ENCODE measurements at places on chromosomes 13 and 19.

DNA sequence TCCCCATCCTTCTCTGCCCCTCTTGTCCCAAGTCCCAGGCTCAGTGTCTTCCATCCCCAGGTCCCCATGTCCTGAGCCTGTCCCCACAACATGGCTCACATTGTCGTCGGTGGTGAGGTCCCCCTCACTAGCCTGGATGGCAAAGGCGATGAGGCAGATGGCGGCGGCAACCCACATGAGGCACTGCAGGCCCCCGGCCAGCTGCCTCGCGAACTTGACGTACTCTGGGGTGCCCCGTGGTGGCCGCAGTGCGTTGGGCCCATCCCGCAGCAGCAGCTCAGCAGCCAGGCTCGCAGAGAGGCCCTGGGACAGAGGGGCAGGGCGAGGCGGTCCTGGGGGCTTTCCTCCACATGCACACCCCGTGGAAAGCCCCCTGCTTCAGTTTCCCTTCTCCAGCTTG lies 1.1 kb downstream of the ATP4A start:
- DNase-seq: no peak

DNA sequence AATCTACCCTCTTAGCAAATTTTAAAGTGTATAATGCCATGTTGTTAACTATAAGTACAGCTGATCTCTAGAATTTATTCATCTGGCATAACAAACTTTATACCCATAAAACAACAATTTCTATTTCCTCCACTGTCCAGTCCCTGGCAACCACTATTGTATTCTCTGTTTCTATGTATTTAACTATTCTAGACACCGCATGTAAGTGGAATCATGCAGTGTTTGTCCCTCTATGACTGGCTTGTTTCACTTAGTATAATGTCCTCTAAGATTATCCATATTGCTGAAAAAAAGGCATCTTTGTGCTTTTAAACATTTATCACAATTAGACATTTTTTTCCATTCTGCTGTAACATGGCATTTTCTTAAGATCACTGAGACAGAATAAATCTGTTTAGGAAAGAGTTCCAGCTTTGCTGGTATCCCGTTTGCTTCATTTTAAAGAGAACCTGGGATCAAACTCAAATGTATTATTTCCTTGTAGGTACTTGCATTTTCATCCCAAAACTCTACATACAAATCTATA lies 1191.0 kb downstream of the SLITRK5 start:
- DNase-seq: no peak

DNA sequence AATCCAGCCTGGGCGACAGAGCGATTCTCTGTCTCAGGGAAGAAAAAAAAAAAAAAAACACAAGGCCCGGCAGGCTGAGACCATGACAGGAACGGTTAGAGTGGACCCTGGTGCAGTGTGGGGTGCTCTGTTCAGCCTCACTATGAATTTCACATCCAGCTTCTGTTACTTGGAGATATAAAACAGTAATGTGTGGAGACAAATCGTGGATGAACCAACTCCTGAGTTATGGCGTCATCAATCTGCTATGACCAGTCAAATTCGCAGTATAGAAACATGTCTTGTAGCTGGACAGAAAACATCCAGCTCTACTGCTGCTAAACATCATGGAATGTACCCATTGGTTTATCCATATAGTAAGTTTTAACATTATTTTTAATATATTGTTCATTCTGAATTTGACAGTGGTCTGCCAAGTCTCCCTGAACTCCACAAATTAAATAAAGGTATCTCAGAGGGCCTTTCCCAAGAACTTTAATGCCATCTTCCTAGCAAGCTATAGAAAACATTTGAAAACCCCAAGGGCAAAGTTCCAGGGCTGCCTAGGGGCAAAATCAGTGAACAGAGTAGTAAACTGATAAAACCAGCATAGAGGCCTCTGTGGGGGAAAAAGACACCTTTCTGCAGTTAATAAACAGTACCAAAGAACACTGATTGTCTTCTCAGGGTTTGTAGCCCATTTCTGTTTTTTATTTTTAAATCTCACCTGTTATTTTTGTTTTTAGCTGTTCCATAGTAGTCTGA lies 75.8 kb downstream of the LRCH1 start:
- no peak for DNase-seq

- no peak for DNase-seq
These were observed 799.7 kb downstream of the DACH1 start for GRCh38 chr13:71067165-71067815.

DNA sequence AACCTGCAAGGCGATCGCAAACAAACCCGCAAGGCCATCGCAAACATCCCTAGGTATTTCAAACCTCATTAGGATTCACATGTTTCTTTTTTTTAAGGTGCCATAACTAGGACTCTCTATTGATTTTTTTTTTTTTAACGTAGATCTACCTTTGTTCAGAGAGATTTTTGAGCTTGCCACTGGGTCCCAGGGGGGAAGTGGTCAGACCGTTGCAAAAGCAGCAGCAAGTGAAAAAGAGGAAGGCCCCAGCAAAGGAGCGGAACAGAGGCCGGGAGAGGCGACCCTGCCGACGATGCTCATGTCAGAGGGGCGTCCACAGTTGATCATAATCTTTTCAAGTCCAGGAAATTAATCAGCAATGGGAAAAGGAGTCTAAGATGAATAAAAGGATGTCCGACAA lies 32.7 kb upstream of the FLT1 start:
- DNase-seq: no peak

- no peak for DNase-seq
These were observed at the start of gene HTR2A for GRCh38 chr13:46896341-46897137. TSS of gene HTR2A (minus strand) at chr13:46897053. CDS start at chr13:46895906, 1,147 bp downstream.

DNA sequence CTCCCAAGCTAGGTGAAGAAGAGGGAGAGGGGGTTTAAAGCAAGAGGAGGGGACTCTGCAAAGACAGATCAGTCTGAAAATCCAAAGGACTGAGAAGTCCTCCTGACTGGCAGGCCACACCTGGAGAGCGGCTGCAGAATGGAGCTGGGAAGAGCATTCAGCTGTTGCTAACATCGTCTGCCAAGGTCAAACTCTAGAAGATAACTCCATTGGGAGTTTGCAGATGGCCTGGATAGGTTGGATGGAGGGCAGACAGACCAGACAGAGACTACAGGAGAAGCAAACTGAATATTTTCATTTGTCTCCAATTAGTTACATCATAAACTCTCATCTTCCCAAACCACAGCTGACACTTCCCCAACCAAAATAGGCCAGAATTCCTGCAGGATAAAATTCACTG lies 19.9 kb upstream of the SHISA2 start:
- no peak for DNase-seq

DNA sequence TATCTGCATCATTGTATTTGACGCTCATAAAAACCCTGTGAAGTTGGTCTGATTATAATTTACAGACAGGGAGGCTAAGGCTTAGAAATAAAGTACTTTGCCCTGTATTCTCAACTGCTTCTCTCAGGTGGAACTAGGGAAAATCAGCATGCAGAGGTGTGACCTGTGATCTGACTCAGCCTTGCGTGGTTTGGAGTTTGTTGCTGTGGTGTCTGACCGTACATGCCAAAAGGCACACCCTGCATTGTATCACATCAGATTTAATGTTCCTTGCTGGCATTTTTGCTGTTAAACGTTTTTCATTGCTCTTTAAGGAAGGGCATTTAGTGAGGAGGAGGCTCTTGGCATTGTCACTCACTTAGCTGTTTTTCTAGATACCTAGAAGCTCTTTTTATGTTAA lies 58.8 kb upstream of the C1QTNF9B start:
- DNase-seq: peak; percentile 53

GRCh38 chr13:23701636-23702035 lies 131.4 kb downstream of the TNFRSF19 start:
- DNase-seq: no peak

GRCh38 chr19:51525651-51526050 lies 5.8 kb downstream of the SIGLEC6 start:
- no peak for DNase-seq

GRCh38 chr13:74132776-74133656 lies 1.2 kb downstream of the KLF12 start:
- DNase-seq: peak; percentile 28

- no peak for DNase-seq
These were observed 120.5 kb downstream of the SLC7A1 start for GRCh38 chr13:29474991-29475390.

- DNase-seq: no peak
These were observed 108.0 kb downstream of the DNAJC3 start for GRCh38 chr13:95784900-95785290.

GRCh38 chr19:35715981-35716800 lies 1.6 kb upstream of the KMT2B start:
- no peak for DNase-seq

DNA sequence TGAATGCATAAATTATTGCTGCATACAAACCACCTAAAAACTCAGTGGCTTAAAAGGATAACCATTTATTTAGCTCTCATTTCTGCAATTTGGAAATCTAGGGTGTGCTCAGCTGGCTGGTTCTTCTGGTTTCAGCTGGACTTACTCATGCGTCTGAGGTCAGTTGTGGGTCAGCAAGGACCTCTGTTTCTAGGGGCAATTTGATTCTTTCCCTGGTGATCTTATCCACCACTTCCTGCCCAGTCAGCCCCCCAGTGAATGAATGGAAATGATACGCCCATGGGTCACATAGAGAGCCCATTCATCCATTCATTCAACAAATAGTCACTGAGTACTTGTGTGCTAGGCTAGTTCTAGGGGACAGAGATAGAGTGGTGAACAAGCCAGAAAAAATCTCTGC lies 9.9 kb downstream of the FXYD5 start:
- DNase-seq: no peak

- no peak for DNase-seq
These were observed 21.0 kb upstream of the RNF17 start for GRCh38 chr13:24742977-24743376.

DNA sequence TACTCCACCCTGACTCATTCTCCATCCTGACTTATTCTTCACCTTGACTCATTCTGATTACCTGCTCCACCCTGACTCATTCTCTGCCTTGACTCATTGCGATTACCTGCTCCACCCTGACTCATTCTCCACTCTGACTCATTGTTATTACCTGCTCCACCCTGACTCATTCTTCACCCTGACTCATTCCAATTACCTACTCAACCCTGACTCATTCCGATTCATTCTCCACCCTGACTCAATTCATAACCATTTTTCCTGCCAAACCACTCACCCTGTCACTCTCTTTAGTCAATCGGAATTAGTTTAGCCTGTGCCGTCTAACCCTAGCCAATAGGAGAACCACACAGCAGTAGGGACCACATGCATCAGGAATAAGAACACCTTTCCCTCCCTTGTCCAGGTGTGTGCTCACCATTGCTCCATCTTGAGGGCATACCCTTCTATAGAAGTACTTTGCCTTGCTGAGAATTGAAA lies 1227.4 kb upstream of the PCDH20 start:
- no peak for DNase-seq

GRCh38 chr13:103451656-103452055 lies 385.4 kb upstream of the SLC10A2 start:
- no peak for DNase-seq

- no peak for DNase-seq
These were observed 9.6 kb downstream of the RPS16 start for GRCh38 chr19:39426170-39426569.

Measured in stimulated activated effector memory CD8-positive, alpha-beta T cell treated with anti-CD3 and anti-CD28 coated beads, Interleukin-12 subunit alpha, Interleukin-12 subunit beta, amount 100 ng/mL, for 72 hours (primary cell).